ENCODE measurements at places on chromosomes 12 and 14.

DNA sequence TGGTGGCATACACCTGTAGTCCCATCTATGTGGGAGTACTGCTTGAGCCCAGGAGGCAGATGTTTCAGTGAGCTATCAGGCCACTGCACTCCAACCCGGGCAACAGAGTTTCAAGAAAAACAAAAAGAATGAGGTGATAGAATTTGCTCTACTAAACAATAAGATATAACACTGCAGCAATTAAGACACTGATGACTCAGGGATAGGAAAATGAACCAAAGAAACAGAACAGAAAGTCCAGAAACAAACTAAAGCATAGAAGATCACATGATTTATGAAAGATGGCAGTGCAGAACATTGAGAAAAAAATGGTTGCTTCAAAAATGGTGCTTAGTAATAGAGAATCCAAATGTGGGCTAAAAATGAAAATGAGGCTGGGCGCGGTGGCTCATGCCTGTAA, 65.2 kb upstream of the AP4S1 start:
- no peak for DNase-seq

DNA sequence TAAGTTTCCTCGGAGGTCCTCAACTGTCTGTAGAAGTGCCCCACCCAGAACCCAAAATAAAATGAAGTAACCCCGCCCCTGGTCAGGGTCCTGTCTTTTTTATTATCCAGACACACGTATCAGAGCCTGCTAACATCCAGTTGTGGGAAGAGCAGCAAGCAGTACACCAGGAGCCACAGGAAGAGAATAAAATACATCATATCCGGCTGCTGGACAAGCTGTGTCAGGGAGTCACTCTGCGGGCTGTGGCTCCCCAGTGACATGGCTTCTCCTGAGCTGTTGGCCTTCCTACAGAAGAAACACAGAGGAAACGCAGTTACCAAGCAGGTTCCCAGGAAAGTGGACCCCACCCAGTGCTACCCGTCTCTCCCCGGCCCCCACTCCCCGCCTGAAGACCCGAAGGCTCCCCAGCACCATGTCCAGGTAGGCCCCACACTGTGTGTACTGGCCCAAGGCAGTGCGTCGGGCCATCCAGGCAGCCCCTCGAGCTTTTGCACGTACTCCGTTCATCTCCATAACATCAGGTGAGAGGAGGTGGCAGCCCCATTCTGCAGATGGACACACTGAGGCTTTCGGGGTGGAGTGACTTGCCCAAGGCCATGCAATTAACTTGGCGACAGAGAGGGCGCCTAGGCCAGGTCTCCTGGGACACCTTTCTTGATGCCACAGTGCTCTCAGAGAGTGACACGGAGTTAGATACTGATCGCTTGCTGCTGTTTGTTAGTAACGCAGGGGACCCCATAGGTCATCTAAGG, 34.3 kb upstream of the DICER1 start:
- DNase-seq, result no peak

- no peak for DNase-seq
Measured at GRCh38 chr14:93430315-93431035, at the start of gene UNC79. Gene UNC79, plus strand, starts transcription at chr14:93430939. Its CDS starts 91 bp downstream, at chr14:93431030.

GRCh38 chr12:1799051-1799881, 21.1 kb upstream of the LRTM2 start:
- no peak for DNase-seq

DNA sequence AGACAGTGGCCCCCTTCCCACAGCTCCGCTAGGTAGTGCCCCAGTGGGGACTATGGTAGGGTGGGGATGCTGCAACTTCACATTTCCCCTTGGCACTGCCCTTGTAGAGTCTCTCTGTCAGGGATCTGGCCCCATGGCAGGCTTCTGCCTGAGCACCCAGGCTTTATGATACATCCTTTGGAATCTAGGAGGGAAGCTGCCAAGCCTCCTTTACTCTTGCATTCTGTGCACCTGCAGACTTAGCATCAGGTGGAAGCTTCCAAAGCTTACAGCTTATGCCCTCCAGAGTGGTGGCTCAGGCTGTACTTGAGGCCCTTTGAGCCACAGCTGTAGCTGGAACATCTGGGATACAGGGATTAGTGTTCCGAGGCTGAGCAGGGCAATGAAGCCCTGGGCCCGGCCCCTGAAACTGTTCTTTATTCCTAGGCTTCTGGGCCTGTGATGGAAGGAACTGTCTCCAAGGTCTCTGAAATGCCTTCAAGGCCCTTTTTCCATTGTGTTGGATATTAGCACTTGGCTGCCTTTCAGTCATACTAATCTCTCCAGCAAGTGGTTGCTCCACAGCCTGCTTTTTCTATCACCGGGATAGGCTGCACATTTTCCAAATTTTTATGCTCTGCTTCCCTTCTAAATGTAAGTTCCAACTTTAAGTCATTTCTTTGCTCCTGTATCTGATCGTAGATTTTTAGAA, 22.2 kb upstream of the OR6J1 start:
- DNase-seq, result no peak

- DNase-seq, result no peak
Measured at GRCh38 chr12:48988030-48988649, 10.0 kb downstream of the WNT1 start.

DNA sequence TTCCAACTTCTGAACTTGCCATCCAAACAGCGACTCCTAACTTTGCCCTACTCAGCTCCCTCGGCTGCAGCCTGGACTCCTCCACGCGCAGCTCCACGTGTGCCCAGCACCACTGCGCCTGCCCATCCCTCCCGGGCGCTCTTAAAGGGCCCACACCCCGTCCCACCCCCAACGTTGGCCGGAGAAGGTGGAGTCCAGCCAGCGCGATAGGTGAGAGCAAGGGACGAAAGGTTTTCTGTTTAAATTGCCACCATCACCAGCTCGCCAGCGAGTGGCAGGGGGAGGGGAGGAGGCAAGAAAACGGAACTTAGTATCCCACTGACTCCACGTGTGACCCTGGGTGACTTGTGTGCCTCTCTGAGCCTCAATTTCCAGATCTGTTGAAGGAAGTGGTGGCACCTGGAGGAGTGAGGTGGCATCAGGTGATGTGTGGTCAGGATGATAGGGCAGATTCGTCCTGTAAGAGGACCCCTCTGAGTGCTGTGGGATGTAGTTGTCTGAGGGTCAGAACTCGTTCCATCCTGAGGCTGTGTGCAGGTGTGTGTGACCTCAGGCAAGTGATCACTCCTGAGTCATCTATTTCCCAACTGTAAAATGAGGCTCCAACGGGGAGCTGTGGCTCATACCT, 59.7 kb downstream of the TRPV4 start:
- no peak for DNase-seq

DNA sequence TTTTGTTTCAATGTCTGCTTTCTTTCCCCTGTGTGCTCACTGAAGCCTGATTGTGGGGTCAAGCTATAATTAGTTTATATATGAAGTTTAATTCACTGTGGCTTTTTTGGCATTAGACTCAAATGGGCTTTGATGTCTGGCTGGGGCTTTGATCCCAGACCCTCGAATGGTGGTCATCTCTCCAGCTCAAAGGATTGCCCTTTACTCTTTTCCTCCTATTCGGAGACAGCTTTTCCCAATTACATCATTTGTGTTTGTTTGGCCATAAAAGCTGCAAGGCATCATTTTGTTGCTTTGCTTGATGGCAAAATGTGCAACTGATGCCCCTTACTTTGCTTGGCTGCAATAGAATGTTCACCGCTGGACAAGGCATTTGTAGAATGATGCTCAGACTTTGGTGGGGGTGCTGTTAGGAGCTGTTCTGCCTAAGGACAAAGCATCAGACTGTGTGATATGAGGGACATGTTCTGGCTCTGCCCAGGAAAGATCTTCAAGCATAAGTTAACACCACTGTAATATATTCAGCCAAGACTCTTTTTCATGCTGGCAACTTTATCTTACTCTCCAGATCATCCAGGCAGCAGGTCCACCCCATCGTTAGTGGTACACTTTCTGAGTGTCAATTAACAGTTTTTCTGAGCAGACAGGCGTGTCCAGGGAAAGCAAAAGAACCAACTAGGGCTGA, 3.2 kb upstream of the DACT1 start:
- DNase-seq, result no peak

- no peak for DNase-seq
Measured at GRCh38 chr12:108948367-108948766, 68.5 kb downstream of the DAO start.

DNA sequence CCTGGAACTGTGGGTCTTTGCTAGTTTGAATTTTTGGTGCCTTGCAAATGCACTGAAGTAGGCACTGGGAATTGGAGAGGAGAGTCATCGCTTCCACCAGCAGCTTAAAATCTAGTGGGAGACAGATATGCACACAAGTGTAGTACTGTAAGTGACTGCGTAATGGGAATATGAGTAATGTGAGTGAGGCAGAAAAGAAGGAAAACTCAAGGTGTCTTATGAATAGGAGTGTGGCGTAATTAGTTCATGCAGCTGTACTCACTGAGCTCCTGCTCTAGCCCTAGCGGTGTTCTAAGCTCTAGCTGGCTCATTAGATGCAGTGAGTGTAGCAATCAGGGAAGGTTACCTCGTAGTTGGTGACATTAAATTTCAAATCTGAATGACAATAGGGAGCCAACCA, 2.8 kb downstream of the TCP11L2 start:
- no peak for DNase-seq

DNA sequence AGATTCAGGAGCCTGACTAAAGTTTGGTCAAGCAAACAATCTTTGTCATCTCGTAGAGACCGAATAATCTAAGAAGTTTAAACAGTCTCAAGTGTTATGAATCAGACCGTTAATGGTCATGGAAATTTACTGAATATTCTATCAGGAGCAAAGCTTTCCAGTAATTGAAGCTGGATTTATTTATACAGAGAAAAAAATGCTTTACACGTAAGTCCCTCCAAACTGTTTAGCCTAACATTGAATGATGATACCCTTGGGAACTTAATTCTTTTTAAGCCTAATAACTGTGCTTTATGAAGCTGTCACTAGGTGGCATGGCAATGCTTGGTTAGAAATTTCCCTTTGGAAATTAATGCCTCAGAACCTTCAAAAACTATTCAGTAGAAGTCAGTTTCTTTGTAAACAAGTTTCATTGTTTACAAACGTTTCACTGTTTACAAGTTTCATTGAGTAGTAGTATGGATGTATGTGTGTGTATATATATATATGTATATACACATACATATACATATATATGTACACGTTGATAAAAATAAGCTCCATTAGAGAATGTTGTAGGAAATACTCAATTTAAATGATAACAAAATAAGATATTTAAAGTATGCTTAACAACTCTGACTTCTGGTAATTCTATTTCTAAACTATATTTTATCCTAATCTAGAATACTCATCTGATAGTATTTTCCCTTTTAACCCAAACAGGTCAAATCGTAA, 32.1 kb downstream of the DEPDC4 start:
- DNase-seq, result peak; percentile 54

GRCh38 chr12:83473408-83474095, 786.8 kb downstream of the TMTC2 start:
- peak; percentile 28 for DNase-seq

- DNase-seq, result no peak
Measured at GRCh38 chr12:106584104-106585064, 1.6 kb downstream of the RFX4 start.

DNA sequence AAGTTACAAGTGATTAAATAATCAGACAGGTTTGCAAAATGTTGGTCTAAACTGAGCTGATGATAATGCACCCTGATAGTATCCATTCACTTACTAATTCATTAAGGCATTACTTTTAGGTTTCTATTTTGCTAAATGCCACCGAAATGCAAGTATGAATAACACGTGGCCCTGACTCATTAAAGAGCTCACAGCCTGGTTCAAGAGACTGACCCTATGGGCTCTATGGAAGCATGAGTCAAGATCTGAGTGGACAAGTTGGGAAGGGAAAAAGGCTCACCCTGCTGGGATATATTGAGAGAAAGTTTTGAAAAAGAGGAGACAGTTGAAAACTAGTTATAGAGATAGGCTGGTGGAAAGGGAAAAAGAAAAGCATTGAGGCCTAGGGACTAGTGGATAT, 14.8 kb upstream of the LRRC9 start:
- no peak for DNase-seq

GRCh38 chr14:37587881-37588666, 7.0 kb downstream of the FOXA1 start:
- no peak for DNase-seq

- no peak for DNase-seq
Measured at GRCh38 chr12:20507056-20507455, 138.7 kb downstream of the PDE3A start.

Data from fibroblast of skin of left quadriceps (primary cell).